Right lobe of liver (tissue), 6 donors: ENCODE measurements at places on chromosomes 11 and 22. TPM values are rescaled to one million over a fixed set of nuclear protein-coding genes. Genes with fewer than 3 reads are reported as not detected.

DNA sequence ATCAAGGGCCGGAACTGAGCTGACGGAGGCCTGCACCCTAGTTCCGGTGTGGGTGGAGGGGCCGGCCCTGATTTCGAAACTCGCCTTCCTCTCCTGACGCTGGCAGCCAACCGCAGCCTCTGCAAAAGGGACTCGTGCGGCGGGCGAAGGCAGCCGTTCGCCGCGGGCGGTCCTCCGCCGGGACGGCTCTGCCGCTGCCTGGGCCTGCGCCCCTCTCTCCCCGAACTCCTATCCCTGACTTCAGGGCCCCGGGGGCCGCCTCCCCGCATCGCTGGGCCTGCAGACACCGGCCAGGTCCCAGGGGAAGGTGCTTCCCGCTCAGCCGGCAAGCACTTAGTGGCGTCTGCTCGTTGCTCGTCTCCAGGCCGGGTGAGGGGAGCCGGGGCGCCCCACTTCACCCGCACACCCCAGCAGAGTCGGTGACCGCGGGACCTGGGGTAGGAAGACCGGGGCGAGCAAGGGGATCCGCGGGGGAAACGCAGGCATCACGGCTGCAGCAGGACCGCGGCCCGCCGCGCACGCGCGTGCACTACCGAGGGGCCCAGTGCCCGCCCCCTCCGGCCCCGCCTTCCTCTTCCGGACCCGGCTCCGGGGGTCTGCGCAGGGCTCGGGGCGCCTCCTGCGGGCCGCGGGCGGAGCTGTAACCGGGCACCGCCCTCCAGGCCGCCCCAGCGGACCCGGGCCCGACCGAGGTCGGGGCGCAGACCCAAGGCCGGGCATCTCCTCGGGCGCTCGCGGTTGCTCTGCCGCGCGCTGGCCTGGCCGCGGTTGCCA lies 464 bp upstream of the ANKRD13D start:
- no peaks in the 10 kb centered on the region for H3K27me3 ChIP-seq
- H3K4me1 ChIP-seq, result no peaks in the 10 kb centered on the region
- H3K36me3 ChIP-seq, result peaks cover 4% of the 10 kb centered on the region
- H3K27ac ChIP-seq, result peak overlapping the region; percentile 72
- DNase-seq, result peak; percentile 93

DNA sequence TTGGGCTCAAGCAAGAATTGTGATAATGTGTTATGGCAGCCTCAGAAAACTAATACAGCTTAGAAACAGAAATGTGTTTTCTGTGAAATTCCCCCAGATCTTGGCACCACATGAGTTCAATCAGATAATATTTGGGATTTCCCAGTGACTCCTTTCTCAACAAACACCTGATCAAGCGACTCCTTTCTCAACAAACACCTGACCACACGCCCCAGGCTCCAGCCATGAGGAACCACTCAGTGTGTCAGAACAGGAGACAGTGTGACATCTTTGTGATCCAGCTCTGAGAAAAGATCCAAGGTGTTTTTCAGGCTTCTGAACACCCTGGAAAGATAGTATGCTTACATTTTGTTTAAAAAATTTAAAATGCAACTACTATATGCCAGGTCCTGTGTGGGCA lies 1.9 kb upstream of the UVRAG start:
- H3K36me3 ChIP-seq, result no peaks in the 10 kb centered on the region
- no peak for DNase-seq
- no peak overlapping the region for H3K4me3 ChIP-seq
- no peaks in the 10 kb centered on the region for H3K27me3 ChIP-seq
- H3K4me1 ChIP-seq, result no peaks in the 10 kb centered on the region

- H3K27ac ChIP-seq, result no peak overlapping the region
- H3K27me3 ChIP-seq, result no peaks in the 10 kb centered on the region
- no peaks in the 10 kb centered on the region for H3K36me3 ChIP-seq
Observed at GRCh38 chr22:37293172-37293571, 10.9 kb downstream of the CYTH4 start.

- H3K27me3 ChIP-seq, result no peaks in the 10 kb centered on the region
- H3K4me3 ChIP-seq, result no peak overlapping the region
- no peak for DNase-seq
- H3K4me1 ChIP-seq, result no peaks in the 10 kb centered on the region
Observed at GRCh38 chr11:109785714-109786113, 307.5 kb upstream of the ZC3H12C start.

- H3K4me3 ChIP-seq, result peak overlapping the region; percentile 74
- DNase-seq, result peak; percentile 89
- no peaks in the 10 kb centered on the region for H3K36me3 ChIP-seq
- no peaks in the 10 kb centered on the region for H3K4me1 ChIP-seq
Observed at GRCh38 chr11:78417888-78418583, 416 bp upstream of the GAB2 start.

GAS2L1 gene
- total RNA-seq, result 15.8 TPM

PHLDA2 gene
- 12.7 TPM for total RNA-seq

- H3K27me3 ChIP-seq, result no peaks in the 10 kb centered on the region
- H3K4me1 ChIP-seq, result no peaks in the 10 kb centered on the region
- no peak overlapping the region for H3K27ac ChIP-seq
- H3K36me3 ChIP-seq, result no peaks in the 10 kb centered on the region
Observed at GRCh38 chr22:25051073-25051472, 98.6 kb downstream of the KIAA1671 start.

- H3K4me3 ChIP-seq, result no peak overlapping the region
- no peak for DNase-seq
- H3K36me3 ChIP-seq, result no peaks in the 10 kb centered on the region
Observed at GRCh38 chr22:23305321-23305910, 125.1 kb downstream of the BCR start.

CD3G gene
- total RNA-seq, result 0.27 TPM

GRCh38 chr11:8640267-8640906 lies 42.1 kb downstream of the TRIM66 start:
- no peaks in the 10 kb centered on the region for H3K36me3 ChIP-seq
- no peak overlapping the region for H3K27ac ChIP-seq

CTSW gene
- total RNA-seq, result 1.2 TPM

ADAMTS8 gene
- not detected for total RNA-seq

RIMBP3B gene
- total RNA-seq, result not detected
